ENCODE measurements at places on chromosomes 7 and 10.

- no peak for DNase-seq
Measured at GRCh38 chr7:90092506-90092905, 61.8 kb upstream of the STEAP1 start.

DNA sequence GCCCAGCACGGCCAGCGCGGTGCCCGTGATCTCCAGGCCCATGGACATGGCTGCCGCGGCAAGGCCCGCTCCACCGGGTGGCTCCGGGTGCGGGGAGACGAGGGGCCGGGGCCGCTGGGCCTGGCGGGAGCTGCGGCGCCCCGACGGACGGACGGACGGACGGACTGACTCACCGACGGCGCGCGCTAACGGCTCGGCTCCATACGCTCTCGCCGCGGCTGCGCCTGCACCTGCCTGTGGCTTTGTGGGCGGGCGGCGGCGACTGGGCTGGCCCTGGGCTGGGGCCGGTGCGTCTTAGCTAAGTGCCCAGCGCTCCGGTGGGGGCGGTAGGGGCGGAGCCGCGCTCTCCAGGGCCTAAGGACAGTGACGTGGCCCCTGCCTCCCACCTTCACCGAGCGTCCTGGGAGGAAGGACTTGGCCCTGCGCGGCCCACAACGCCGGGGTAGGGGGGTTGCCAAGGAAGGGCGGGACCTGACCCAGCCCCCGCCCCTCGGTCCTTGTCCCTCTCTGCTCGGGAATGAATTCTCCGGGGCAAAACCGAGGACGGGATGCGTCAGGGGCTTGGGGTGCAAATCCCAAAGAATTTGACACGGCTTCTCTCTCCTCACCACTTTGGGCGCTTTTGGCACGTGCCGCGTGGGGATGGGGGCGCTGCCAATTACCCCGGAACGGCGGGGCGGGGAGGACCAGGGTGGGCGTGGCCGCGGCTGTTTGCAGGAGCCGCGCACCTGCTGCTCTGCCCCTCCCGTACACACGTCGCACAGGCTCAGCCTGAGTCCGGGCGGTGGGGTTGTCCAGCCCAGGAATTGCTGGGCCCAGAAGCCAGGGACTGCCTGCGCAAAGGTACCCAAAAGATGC lies at the start of gene CLDN3:
TSS of gene CLDN3 (minus strand) at position 269 of the 858 bp plus-strand sequence. CDS start at position 48, 221 bp downstream.
- no peak for DNase-seq

DNA sequence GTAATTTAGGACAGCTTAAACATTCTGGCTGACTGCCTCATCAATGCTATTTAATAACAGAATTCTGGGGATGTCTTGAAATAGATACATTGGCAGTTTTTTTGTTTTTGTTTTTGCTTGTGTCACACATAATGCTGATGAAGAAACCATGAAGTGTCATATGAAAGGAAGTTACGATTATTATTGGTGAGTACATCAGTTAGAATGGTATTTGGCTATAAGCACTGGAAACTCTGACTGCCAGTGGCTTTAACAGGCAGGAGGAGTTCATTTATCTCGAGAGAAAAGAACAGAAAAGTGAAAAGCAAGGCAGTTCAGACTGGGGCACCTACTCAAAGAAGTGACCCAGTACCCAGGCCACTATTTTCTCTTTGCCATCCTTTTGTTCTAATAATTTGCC lies 18.1 kb downstream of the LSM8 start:
- DNase-seq: no peak

DNA sequence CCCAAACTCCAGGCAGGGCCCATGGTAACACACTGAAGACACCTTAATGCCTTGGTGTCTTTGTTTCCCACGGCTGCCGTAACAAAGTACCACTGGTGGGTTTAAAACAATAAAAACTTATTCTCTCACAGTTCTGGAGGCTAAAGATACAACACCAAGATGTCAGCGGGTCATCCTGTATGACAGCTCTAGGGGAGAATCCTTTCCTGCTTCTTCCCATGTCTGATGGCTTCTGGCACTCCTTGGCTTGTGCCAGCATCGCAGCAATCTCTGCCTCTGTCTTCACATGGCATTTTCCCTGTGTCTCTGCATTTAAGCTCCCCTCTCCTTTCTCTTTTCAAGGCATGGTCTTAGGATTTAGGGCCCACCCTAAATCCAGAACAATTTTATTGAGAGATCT lies 33.1 kb downstream of the PRSS2 start:
- DNase-seq: no peak

DNA sequence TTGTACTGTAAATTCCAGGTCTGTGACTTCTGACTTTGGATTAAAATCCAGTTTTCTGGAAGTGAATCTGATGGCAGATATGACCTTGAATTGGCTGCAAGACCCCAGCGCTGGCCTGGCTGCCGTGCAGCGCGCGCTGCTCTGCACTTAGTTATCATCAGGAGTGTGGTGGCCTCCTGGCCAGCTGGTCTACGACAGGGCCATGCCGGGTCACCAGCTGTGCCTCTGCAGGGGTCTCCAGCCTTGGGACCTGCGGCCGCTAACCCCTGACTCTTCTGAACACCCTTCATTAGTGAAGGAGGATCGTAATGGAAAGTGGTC lies 190.7 kb upstream of the SH2B2 start:
- DNase-seq: no peak

DNA sequence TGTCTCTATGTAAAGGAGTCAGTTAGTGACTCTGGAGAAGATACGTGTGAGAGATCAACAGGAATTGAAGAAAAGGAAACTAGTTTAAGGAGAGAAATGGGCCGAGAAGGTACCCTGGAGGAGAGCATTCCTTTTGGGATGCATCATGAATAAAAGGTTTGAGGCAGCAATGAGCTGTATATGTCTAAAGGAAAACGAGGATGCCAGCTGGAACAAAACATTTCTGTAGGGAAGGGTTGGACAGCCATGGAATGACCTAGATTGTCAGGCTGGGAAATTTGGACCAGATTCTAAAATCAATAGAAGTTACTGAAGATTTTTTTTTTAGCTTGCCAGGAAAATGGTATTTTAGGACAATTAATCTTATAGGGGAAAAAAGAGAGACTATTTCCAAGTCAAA lies 17.2 kb upstream of the MPP7 start:
- no peak for DNase-seq

- DNase-seq: no peak
Measured at GRCh38 chr10:61073391-61073790, 129.4 kb upstream of the RHOBTB1 start.

DNA sequence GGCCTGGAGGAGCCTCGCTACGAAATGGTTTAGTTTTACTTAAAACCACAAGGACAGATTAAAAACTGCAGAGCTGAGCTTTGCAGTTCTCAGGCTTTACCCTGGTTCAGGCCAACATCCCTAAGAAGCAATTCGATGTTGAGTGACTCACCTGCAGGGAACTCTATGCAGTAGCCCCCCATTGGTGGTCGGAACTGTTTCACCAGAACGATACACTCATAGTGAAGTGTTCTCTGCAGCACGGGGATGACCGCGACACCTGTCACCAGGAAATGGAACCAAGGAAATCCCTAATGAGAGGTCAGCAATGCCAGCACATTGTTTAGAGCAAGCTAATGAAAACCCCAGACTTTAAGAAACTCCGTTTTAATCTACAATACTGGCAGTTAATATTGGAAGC lies 18.0 kb downstream of the NUDT5 start:
- no peak for DNase-seq

GRCh38 chr7:41872966-41873365 lies 170.1 kb upstream of the INHBA start:
- DNase-seq: no peak

- no peak for DNase-seq
Measured at GRCh38 chr10:69802424-69803161, 887 bp downstream of the COL13A1 start.

DNA sequence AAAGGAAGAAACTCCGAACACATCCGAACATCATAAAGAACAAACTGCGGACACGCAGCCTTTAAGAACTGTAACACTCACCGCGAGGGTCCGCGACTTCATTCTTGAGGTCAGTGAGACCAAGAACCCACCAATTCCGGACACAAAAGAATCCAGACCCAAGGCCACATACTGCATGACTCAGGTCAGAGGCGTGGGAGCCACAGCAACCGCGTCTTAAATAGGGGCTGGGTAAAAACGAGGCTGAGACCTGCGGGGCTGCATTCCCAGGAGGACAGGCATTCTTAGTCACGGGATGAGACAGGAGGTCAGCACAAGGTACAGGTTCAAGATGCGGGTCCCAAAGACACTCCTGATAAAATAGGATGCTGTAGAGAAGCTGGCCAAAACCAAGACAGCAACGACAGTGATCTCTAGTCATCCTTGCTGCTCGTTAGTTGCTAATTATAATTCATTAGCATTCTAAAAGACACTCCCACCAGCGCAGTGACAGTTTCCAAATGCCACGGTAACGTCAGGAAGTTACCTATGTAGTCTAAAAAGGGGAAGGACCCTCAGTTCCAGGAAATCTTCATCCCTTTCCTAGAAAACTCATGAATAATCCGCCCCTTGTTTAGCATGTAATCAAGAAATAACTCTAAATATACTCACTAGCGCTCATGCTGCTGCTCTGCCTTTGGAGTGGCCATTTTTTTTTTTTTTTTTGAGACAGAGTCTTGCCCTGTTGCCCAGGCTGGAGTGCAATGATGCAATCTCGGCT lies 19.3 kb downstream of the AP5Z1 start:
- no peak for DNase-seq

- DNase-seq: no peak
Measured at GRCh38 chr10:31819391-31819820, 109.2 kb downstream of the ARHGAP12 start.
